Stimulated activated CD8-positive, alpha-beta memory T cell treated with anti-CD3 and anti-CD28 coated beads, Interleukin-2, amount 100 ng/mL, for 1 hour (primary cell): ENCODE measurements at places on chromosomes 6 and 20.

DNA sequence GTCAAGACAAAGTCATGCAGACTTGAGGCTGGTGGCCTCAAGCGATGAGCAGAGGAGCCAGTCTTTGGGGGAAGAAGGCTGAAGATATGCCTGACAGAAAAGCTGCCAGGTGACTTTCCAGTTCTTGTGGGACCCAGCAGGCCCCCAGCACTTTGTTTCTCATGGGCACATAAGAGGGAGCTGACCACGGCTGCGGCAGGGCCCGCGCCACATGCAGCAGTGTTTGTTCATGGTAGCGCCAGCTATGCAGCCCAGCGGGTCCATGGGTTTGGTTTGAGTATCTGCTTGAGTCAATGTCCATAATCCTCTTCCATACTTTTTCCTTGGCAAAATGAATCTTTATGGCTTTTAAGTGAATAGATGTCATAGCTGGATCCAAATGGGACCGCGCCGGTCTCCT is 91.0 kb upstream of the LY86 start:
- no peak for DNase-seq

GRCh38 chr20:37803438-37804307 is 99.3 kb upstream of the VSTM2L start:
- DNase-seq: no peak

- DNase-seq: no peak
Measured at GRCh38 chr20:63330084-63330760, 30.9 kb downstream of the CHRNA4 start.

DNA sequence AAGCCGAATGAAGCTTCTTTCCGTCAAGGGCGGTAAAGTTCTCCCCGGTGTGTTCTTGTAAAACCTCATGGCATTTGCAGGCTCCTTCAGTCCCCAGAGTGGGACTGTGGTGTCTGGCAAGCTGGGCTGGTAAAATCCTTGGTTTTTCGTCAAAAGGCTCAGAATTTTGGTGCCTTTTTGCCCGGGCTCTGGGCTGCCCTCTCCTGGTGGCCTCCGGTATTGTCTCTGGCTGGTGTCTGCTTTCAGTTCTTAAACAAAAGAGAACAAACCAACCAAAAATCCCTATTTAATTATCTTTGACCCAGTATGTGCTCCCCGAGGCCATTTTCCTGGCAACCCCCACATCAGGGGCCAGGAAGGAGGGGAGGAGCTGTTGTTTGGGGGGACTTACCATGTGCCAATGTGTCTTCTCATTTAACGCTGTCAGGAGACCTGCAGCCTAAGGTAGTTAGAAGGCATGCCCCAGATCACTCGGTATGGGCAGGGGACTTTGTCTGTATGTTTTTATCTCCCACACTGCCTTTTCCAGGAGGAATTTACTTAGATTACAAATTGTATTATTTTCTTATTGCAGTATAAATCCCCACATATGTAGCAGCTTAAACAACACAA is 11.1 kb downstream of the CDH4 start:
- DNase-seq: peak; percentile 2

GRCh38 chr6:96947055-96947454 is 22.5 kb downstream of the KLHL32 start:
- no peak for DNase-seq

DNA sequence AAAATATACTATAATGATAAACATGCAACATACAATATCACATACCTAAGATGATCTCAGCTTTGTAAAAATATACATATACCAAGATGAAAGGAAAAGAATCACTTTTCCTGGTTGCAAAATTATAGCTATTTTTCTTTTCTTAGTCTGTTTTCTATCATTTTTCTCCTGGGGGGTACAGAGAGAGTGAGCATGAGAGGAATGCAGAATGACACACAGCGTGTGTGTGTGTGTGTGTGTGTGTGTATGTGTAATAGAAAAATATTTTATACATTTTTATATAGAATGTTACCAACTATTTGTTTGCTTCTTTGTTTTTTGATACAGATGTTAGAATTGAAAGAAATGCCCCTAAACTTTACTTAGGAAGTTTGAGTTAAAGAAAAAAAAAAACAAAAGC is 64.3 kb downstream of the FAM83B start:
- DNase-seq: no peak

- DNase-seq: no peak
Measured at GRCh38 chr6:14286144-14286543, 168.6 kb downstream of the CD83 start.

- no peak for DNase-seq
Measured at GRCh38 chr6:4814987-4815386, 38.8 kb downstream of the CDYL start.

DNA sequence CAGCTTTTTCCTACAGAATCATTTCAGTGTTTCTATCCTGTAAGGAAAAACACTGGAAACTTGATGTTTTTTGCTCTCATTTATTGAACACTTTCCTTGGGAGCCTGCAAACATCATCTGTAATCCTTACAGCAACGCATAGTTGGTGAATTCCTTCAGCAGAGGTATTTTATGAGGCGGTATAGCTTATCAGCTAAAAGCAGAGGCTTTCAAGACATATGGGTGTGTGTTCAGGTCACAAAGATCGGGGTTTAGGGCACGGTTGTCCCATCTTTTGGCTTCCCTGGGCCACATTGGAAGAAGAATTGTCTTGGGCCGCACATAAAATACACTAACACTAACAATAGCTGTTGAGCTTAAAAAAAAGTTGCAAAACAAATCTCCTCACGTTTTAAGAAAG is 185.0 kb downstream of the AIG1 start:
- DNase-seq: no peak

- DNase-seq: no peak
Measured at GRCh38 chr6:136927292-136927691, 5.2 kb downstream of the SLC35D3 start.

- DNase-seq: no peak
Measured at GRCh38 chr6:33654831-33655554, 33.9 kb downstream of the ITPR3 start.

DNA sequence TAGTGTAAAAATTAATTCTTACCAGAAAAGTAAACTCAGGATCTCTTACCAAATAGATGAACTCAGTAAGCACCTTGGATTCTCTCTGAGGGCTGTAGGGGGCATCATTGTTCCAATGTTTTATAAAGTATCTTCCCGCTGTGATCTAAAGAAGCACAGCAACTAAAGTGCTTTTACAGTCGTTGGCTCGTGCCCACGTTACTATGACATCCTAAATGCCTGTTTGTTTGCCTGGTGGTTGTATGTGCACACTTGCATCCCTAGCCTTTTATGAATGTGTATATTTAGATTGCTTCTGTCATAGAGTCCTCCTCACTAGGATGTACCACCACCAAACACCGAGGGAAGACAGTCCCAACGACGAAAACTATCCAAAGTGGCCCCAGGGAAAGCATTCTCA is 34.5 kb downstream of the SLX4IP start:
- no peak for DNase-seq

- no peak for DNase-seq
Measured at GRCh38 chr6:56640374-56640773, 2.3 kb downstream of the DST start.

- no peak for DNase-seq
Measured at GRCh38 chr6:28682542-28682941, 156.9 kb downstream of the GPX5 start.

- DNase-seq: no peak
Measured at GRCh38 chr6:93858213-93858612, 438.9 kb upstream of the EPHA7 start.

- no peak for DNase-seq
Measured at GRCh38 chr20:47244451-47244850, 112.0 kb downstream of the ZMYND8 start.

- no peak for DNase-seq
Measured at GRCh38 chr6:28769626-28770402, 154.0 kb downstream of the TRIM27 start.

- no peak for DNase-seq
Measured at GRCh38 chr6:139832493-139833305, 458.3 kb upstream of the CITED2 start.

GRCh38 chr6:106316375-106316766 is 9.2 kb downstream of the ATG5 start:
- no peak for DNase-seq

GRCh38 chr6:85672623-85673022 is 29.9 kb upstream of the SYNCRIP start:
- DNase-seq: no peak

DNA sequence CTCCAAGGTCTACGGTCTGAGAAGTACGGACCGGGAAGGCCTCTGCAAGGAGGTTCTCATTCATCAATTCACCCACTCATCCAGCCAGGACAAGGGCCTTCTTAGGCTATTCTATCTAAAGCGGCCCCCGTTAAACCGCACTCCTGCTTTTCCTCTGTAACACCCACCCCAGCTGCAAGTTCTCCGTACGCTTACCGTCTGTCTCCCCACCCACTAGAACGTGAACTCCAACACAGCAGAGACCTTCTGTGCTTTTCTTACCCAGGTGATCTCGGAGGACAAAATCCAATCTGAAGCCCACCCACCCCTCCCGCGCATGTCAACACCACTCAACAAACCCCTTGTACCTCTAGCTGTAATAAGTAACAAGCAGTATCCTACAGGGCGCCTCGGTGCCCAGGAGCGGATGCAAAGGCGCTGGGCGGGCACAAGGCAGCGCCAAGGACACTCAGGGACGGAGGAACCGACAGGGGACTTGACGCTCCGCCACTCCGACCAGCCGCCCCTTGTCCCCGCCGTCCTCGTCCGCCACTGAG is 351 bp downstream of the AURKA start:
- no peak for DNase-seq

GRCh38 chr6:95576218-95576997 is 927 bp upstream of the MANEA start:
- DNase-seq: no peak

GRCh38 chr20:5557123-5557522 is 193.1 kb upstream of the SHLD1 start:
- DNase-seq: peak; percentile 7

DNA sequence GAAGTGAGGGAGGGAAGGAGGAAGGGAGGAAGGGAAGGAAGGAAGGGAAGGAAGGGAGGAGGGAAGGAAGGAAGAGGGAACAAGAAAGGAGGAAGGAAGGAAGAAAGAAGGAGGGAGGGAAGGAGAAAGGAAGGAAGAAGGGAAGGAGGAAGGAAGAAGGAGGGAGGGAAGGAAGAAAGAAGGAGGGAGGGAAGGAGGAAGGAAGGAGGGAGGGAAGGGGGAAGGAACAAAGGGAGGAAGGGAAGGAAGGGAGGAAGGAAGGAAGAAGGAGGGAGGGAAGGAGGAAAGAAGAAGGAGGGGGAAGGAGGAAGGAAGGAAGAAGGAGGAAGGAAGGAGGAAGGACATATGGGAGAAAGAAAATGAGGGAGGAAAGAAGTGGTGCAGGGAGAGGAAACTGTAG is 184.7 kb upstream of the PMEPA1 start:
- DNase-seq: no peak

- DNase-seq: no peak
Measured at GRCh38 chr6:136487759-136488425, 62.3 kb downstream of the MAP7 start.

GRCh38 chr6:134245706-134246105 is 72.2 kb downstream of the SGK1 start:
- no peak for DNase-seq

GRCh38 chr6:114282292-114282691 is 60.5 kb downstream of the HS3ST5 start:
- DNase-seq: no peak

DNA sequence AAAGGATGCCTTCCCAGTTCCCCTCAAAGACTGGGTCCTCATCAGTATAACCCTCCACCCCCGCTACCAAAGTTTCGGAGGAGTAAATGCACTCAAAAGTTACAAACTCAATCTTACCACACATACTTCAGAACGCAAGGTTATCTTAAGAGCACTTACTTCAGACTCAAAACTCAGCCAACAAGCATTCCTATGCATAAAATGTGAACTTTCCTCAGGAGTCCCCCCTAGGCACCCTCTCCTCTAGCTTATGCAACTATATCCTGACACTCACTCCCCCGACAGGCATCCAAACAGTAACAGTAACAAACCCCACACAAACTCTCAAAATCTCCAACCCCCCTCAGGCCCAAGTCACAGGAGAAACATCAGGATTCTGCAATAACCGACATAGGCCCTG is 11.1 kb upstream of the ADTRP start:
- no peak for DNase-seq

DNA sequence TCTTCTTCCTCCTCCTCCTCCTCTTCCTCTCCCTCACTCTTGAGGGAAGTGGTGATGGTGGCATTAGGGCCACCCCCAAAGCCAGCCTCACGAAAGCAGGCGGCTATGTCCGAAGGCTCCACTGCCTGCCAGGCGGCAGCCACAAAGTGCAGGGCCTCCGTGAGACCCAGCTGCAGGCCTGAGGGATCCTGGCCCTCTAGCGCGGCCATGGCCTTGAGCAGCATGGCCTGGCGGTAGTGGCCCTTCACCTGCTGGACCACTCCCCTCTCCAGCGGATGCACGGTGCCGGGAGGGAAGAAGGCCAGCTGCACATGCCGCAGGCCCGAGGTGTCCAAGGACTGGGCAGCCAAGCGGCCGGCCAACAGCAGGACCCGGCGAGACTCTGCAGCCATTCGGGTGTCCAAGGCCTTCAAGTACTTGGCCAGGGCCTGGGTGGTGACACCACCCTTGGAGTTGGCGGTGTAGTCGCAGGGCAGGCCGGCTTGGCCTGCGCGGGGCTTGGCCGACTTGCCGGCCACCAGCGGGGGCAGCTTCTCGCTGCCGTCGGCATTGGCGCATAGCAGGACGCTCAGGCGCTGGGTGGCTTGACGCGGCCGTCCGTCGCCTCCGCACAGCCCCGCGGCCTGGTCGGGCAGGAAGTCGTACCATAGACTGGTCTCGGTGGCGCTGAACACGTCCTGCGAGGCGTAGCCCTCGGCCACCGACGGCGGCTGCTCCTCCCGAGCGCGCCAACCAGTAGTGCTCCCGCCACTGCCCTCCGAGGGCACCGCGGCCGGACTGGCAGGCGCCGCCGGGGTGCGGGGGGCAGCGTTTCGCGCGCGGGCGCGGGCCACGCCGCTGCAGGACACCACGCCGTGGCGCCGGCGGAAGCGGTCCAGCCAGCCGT is 1.1 kb downstream of the CENPB start:
- DNase-seq: no peak

DNA sequence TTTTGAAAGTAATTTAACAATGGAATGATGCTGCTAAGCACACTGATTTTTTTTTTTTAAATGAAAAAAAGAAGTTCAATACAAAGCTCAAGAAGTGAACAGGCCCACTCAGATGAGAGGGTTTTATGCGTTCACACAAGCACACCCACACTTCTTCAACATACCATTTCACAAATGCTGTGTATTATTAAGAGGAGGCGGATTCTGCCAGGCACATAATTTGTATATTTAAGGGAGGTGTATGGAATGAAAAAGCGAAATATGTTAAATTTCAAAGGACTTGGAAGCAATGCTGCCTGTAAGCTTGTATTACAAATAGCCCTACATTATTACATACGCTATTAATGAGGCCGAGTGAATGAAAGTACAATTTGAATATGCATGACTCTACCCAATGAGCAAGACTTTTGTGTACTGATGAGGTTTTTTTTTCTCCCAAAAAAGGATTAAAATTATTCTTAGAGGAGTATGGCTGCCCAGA is 123.9 kb downstream of the INSM1 start:
- DNase-seq: no peak

GRCh38 chr6:147693181-147693580 is 184.7 kb downstream of the SAMD5 start:
- no peak for DNase-seq
